ENCODE measurements at places on chromosomes 4 and X.

DNA sequence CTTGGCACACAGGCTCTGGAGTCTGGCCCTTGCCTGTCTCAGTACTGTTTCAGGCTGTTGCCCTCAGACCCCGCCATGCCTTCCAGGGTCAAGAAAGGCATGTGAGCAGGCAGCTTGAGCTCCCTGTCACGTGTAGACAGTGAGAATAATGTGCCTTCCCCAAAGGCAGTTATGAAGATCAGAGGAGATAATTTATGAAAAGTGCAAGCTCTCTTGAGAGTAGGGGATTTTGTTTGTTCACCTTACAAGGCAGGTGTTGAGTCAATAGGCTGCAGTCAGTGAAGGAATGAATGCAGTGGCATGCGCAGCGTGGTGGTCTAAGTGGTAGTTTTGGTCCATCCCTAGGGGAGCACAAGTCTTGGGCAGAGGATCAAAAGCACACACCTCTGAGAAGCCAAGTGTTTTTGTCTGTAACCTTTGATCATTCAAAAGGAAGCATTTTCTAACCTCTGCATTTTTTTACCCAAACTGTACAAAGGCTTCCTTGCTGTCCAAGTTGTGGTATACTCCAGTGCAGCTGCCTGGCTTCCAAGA is 14.4 kb downstream of the HADH start:
- no peak for DNase-seq

- no peak for DNase-seq
Measured at GRCh38 chr4:6157926-6158325, 42.4 kb downstream of the JAKMIP1 start.

DNA sequence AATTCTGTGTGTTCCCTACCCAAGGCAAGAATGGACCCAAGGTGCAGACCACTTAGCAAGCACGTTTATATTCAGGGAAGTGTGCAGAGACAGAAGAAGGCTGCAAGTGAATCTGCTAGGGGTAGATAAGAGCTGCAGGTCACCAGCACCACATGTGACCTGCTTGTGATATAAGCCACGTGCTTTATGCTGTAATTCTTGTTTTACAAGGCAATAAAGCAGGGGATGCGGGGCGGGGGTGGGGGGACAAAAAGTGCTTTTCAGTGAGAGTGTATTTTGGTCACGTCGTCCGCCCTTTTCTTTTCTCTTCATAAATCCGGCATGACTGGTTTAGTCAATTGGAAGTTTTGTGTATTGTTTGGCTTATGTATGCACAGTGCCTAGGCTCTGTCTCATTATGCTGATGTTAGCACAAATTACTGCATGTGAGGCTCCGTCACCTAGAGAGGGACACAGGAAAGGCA is 192.7 kb downstream of the RBMX2 start:
- no peak for DNase-seq

- no peak for DNase-seq
Measured at GRCh38 chrX:118117741-118118140, 1.1 kb upstream of the KLHL13 start.

DNA sequence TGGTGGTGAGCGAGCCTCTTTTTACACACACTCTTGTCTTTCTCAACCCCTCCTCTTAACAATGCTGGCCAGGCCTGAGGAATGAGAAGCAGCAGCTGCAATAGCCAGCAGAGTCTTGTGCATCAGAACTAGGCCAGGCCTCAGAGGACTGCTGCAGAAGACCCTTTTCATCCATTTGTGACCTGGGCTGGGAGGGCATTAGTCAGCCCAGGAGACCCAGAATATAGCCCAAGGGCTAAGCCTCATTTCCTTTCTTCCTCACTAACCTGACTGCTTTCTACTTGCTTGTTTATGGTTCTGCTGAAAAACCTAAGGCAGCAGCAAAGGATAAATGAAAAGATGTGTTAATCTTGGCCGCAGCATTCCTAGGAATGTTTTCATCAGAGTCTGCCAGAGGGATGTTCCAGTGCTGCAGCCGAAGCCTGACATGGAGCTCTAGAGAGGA is 254.7 kb upstream of the AR start:
- DNase-seq = peak; percentile 74

DNA sequence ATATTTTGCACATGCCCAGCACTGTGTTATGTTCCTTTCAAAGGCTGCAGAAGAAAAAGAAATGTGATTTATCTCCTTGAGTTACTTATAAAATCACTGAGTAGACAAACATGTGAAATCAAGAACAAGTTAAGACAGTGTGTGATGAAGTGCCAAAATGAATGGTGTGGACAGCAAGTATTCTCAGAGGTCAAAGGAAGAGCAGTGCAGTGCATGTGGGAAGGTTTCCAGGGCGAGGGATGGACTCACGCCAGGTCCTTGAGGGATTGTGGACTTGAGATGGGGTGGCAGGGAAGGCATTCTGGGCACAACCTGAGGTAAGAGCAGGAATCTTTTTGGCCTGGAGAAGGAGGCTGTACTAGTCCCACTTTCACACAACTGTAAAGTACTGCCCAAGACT is 115.5 kb downstream of the FNIP2 start:
- DNase-seq = no peak

GRCh38 chr4:78553529-78554060 is 2.0 kb downstream of the ANXA3 start:
- no peak for DNase-seq

DNA sequence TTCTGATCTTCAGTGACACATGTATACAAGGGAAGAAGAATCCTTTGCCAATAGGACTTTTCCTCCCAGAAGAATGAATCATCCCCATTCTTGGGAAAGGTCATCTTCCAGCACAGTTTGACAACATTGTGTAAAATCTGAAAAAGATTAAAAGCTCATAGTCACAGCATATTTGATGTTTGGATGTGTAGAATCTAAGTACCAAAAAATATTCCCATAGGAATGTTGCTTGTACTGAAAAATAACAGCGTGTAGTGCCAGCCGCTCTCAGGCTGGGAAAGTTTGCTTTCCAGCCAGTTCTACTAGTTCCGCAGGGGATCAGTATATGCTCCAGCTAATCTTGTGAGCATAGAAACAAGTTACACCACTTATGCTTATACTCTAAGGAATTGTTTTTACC is 74.7 kb upstream of the IL13RA1 start:
- no peak for DNase-seq

GRCh38 chr4:184958127-184958922 is 60.0 kb upstream of the HELT start:
- no peak for DNase-seq
